Activated CD4-positive, alpha-beta T cell treated with anti-CD3 and anti-CD28 coated beads for 4 hours (primary cell): ENCODE measurements at places on chromosomes 4 and X.

DNA sequence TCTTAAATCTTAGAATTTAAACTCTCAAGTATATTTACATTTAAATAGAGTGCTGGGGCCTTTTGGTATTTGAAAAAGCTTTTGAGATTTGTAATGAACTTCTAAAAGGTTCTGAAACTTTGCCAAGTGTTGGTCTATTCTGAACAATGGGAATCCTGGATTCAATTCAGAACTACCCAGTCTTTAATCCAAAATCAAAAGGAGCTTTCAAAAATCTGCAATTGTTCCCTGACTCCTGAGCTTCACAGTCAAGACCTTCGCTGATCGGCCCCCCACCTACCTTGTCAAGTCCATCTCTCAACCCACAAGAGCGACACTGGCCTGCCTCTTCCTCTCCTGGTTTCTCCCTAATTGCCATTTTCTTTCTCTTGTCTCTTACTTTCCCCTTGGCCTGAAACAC, 666.1 kb upstream of the BOD1L1 start:
- DNase-seq, result no peak

DNA sequence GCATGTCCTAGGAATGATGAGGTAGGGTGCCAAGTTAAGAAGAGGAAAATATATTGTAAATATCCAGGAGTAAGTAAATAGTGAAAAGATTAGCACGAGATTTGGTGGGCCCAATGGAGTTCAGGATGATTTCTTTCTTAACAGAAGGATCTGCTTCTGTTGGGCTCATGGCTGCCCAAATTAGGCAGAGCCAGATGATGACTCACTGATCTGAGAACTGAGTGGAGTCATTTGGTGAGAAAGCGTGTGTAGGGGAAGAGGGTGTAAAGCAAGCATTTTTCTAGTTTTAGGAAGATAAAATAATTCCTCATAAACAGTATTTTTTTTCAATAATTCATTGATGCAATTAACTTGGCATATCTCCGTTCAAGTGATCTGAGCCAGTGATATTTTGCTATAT, 1.6 kb downstream of the TBX22 start:
- DNase-seq, result no peak

DNA sequence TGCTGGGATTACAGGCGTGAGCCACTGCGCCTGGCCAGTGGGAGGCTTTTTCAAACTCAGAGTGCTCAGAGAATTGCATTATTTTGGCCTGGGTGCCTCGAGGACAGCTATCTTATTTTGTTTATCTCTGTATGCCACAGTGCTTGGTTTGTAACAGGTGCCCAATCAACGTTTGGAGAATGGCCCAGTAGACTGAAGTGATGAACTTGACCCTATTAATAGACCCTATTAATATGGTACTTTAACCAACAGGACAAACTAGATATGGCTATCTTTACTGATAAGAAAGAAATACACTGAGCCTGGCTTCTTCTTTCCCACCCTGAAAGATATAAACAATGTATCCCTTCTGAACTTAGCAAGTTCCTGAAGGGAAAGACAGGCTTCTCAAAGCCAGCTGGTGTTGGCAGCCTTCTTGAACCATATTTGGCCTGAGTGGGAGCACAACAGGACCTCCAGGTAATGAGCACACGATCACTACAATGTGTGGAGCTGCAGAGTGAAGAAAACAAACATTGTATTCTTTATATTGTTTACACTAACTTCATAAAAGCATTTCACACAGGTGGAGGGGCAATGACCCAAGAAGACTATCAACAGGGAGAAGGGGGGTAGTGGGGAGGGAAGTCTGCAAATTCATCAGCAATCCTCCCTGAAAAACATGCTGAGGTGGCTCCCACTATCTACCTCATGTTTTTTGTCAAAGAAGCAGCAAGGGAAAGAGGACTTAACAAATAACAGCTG, 41.7 kb downstream of the PRPS1 start:
- no peak for DNase-seq

DNA sequence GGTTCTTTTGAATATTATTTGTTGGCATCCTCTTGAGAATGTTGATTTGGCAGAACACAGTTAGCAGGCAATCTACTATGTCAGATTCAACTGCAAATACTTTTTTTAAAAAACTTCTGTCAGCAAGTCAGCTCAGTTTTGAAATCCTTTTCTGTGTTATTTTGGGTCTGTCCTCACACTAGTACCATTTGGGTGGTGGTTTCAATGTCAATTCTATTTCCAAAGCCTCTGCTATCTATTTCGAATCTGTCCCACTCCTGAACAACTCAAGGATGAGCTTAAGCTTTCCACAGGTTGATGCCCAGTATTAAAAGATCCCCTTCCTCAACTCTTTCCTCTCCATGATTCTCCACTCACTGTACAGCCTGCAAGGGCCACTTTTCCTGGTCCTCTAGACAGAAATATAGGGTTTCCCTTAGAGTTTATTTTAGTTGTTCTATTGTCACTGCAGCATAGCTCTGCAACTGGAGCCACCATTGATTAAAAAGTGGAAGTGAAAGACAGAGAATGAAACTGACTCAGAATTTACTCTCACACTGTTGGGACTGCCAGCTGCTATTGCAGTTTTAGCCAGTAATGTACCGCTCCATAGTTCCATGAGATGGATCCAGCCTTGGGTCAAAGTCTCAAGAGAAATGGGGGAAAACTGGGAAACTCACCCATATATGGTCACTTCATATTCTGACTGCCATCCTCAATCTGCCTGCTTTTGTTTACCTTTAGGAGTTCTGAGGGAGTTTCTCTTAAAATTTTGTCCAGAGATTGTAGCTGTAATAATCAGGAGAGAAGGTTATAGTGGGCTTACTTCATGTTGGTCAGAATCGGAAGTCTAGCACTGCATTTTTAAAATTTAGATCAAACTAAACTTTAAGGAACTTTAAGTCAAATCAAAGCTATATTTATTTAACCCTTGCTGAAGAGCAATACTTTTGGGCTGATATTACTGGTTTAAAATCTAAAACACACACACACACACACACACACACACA, 14.6 kb downstream of the HDX start:
- no peak for DNase-seq

- no peak for DNase-seq
Observed at GRCh38 chr4:105433421-105433820, 40.4 kb downstream of the PPA2 start.
